ENCODE measurements at places on chromosomes 1 and 21. TPM values are rescaled to one million over a fixed set of nuclear protein-coding genes. Genes with fewer than 3 reads are reported as not detected.

DNA sequence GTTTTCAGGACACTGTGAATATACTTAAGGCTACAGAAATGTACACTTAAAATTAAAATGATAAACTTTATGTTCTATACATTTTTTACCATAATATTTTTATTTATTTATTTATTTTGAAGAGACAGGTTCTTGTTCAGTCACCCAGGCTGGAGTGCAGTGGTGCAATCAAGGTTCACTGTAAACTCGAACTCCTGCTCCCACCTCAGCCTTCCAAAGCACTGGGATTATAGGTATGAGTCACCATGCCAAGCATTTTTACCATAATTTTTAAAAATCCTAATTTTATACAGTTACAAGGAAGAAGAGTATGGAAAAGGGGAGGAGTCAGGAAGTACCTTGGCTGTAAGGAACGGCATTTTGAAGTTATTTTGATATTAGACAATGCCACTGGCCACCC is 23.6 kb upstream of the ANGPTL3 start:
- DNase-seq: no peak

DNA sequence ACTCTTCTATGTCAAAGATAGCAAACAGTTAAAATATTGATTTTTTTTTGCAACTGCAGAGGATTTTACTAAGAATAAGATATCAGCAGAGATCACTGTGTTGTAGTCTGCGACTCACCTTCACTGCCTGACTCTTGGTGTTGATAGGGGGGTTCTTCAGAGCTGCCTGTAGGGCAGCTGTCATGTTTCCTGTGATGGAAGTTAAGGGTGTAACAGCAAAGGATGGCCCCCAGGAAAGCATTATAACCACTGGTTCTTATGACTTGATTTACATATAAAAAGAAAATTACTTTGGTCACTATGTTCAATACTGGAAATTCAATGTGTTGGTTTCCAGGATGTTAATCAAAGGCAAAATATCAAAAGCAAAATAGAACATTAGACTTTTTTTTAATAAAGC is 2.6 kb downstream of the ARPC5 start:
- no peak for DNase-seq

GRCh38 chr1:93196591-93196990 is 16.1 kb downstream of the CCDC18 start:
- DNase-seq: no peak

- no peak for DNase-seq
Measured at GRCh38 chr1:17633654-17634053, 94.2 kb downstream of the ARHGEF10L start.

DNA sequence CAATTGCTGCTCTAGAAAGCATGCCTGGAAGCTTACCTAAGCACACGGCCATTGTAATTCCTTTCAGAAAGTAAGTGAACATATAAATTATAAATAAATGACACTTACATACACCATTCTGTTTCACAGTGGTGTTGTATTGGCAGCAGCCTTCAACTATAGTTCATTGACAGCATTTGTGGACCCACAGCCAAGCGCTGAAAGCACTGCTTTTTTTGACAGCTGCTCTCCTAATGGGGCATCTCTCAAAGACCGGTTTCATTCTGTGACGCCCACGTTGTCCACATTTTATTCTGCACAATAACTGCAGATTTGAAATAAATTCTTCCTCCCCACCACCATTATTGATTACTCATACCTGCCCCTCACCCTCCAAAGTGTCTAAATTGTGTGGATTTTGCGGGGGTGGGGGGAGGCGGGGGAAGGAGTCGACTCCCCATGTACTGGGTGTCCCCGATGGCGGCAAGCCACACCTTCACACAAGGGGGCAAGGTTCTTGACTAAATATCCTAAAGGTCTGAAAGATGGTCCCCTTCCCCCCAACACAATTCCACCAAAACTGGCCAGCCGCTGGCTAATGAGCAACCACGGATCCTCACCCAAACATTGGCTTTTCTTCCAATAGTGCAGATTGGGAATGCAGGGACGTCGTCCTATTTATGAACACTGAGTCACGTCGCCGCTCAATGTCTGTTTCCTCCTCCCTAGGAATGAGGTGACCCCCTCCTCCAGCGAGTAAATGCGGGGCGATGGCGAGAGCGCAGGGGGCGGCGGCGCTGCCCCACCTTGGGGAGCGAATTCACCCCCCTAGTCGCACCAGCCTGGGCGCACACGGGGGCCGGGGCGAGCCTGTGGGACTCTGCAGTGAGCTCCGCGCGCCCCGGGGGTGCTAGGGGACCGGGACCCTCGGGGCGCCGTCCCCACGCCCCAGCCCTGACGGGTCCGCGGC is 960 bp downstream of the RCAN1 start:
- no peak for DNase-seq

- DNase-seq: no peak
Measured at GRCh38 chr21:16079830-16080229, 350.0 kb downstream of the USP25 start.

DNA sequence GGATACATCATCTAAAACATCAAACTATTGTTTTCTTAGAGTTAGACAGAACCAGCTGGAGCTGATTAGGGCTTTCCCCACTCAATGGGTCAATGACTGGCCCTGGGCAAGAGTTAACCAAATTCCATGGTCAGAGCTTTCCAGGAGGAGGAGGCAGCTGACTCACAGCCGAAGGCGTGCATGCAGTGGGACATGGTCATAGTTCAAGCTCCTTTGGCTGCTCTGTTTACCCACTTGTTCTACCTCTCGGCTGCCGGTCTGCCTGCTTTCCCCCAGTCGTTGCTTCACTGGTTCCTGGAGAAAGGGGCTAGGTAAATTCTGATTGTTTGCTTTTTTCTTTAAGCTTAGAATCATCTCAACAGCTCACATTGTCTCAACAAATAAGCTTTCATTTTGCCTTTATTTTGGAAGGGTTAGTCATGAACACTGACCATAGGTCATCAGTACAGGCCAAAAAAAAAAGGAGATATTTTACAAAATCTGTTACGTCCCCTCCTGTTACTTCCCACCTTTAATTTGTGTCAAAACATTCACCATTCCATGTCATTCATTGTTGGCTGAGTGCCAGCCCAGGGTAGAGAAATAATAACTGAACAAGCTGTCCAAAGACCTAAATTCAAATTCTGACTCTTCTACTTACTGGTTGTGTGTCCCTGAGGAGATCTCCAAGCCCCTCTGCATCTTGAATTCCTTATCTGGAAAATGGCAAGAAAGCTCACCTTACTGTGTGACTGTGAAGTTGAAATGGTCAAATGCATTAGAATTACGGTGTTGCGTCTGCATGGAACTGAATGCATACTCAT is 12.0 kb downstream of the MAB21L3 start:
- peak; percentile 58 for DNase-seq

GRCh38 chr1:10909697-10910680 is 102.5 kb upstream of the TARDBP start:
- DNase-seq: peak; percentile 86

GRCh38 chr1:180503280-180503862 is 994 bp upstream of the ACBD6 start:
- DNase-seq: no peak

The CAMK2N1 gene
- total RNA-seq: 43.0 TPM

The VANGL2 gene
- 7.5 TPM for total RNA-seq

The PRAMEF27 gene
- not detected for total RNA-seq

The LRRC71 gene
- 5.3 TPM for total RNA-seq

The LINGO4 gene
- 0.50 TPM for total RNA-seq

The IL20 gene
- total RNA-seq: not detected

The RBP7 gene
- 8.5 TPM for total RNA-seq

The KCNH1 gene
- total RNA-seq: not detected

The OR14K1 gene
- not detected for total RNA-seq

The TRIM46 gene
- total RNA-seq: 0.35 TPM

The FNDC5 gene
- total RNA-seq: 0.65 TPM

All from lower lobe of right lung (tissue), 2 donors.